ENCODE measurements at places on chromosomes 2 and 18. TPM values are rescaled to one million over a fixed set of nuclear protein-coding genes. Genes with fewer than 3 reads are reported as not detected.

The ST6GAL2 gene
- total RNA-seq = 0.11 TPM

The TEX44 gene
- not detected for total RNA-seq

The NYAP2 gene
- not detected for total RNA-seq

- no peak for DNase-seq
Observed at GRCh38 chr18:48230467-48231113, 178.6 kb downstream of the ZBTB7C start.

All from heart left ventricle (tissue), 16 donors.